ENCODE measurements at places on chromosomes 5 and 9.

DNA sequence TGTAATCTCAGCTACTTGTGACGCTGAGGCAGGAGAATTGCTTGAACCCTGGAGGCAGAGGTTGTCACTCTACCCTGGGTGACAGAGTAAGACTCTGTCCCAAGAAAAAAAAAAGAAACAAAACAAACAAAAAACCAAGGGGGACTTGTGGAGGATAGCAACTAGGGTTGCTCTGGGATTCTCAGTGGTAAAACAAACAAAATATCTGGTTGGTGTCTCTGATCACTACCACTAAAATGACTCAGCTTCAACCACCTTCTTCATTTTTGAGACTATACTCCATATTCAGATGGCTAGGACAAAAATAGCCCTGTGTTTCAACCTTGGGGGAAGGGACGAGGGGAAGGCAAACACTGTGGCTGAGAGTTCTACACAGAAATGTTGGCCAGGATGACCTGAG is 110.3 kb downstream of the ARRDC3 start:
- no peak for DNase-seq

- no peak for DNase-seq
Measured at GRCh38 chr5:176647843-176648473, 674 bp downstream of the TSPAN17 start.

GRCh38 chr9:92747459-92748232 is 17.0 kb downstream of the BICD2 start:
- DNase-seq = no peak

DNA sequence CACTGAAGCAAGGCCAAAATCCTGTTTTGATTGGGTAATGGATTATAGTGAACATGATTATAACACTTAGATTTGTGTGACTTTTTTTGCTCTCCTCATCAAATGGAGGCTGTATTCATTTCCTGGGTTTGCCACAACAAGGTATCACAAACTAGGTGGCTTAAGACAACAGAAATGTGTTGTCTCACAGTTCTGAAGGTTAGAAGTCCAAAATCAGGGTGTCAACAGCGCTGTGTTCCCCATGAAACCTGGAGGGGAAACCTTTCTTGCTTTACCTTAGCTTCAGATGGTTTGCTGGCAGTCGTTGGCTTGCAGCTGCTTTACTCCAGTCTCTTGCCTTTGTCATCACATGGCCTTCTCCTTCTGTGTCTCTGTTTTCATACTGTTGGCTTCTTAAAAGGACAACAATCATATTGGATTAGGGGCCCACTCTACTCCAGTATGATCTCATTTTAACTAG is 32.4 kb downstream of the CDC42SE2 start:
- no peak for DNase-seq

GRCh38 chr5:120605325-120606079 is 141.4 kb downstream of the PRR16 start:
- DNase-seq = no peak

GRCh38 chr9:503881-504852 is 289.5 kb downstream of the DOCK8 start:
- peak; percentile 77 for DNase-seq

DNA sequence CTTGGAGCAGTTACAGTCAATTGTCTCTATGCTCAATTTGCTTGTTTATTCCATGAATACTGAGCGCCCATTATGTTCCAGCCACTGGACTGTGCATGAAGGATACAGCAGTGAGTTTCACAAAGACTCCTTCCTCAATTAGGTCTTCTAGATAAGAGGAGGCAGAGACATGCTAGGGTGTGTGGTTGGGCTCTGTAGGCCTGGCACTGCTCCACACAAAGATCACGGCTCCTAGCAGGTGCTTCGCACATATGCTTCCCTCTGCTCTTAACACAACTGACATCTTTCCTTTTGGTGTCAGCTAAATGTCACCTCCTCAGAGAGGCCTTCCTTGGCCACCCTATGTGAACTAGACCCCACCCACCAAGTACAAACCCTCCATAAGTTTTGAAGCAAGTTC is 10.9 kb downstream of the IL12B start:
- DNase-seq = no peak

DNA sequence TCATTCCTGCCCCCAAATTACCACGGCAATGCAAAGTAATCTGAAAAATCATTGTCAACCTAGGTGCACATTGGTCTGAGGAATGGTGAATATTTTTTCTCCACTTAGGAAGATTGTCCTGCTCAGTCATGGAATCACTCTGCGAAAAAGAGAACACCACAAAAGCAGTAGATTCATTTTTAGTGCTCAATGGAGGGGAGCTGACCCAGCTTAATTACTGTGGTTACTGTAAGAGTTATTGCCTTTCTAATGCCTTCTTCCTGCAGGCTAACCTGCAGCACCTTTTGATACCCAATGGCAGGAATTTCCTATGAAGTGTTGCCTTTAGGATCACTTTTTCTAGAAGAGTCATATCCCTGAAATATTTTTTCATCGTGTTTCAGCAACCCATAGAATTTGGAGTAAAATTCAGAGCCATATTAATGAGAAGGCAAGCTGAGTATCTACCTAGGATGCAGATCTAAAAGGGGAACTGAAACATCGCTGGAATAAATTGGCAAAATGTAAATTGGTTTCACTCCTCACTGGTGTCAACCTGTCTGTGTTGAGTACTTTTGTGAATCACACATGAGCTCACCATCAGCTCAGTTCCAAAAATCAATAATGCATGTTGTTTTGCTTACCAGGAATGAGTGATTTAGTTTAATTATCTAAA is 464.5 kb downstream of the CSNK1G3 start:
- no peak for DNase-seq

DNA sequence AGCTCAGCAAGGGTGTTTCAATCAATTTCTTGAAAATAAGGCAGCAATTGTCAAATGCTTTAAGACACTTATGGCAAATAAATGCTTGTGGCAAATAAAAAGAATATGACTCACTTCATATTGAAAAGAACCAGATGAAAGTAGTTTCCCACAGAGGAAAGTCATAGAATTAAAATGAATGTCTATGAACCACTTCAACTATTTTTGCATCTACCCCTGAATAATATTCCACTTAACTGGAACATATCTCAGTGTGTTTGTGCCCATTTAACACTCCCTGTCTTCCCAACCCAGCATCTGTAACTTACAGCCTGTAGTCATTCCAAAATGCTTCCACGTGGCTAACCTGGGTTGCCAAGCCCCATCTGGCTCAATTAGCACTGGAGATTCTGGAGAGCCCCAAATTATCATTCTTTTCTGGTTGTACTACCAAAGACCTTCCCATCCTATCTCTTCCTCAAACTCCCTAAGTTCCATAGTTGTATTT is 84.7 kb downstream of the FEM1C start:
- no peak for DNase-seq

DNA sequence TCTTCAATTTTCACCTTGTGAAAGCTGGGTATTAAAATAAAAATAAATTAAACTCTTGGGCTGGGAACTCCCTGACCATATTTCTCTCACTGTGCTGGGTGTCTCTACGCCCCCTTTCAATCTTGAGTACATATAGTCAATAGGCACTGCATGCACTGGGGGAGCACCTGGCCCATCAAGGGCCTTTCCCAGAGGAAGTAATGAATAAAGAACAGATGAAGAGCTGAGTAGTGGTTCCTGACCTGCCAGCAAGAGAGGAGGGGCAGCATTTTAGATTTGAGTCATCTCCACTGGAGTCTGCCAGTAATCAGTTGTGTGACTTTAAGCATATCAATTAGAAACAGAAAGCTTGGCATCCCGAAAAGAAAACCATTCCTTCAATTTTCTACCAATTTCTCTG is 6.2 kb downstream of the MAPKAP1 start:
- no peak for DNase-seq

DNA sequence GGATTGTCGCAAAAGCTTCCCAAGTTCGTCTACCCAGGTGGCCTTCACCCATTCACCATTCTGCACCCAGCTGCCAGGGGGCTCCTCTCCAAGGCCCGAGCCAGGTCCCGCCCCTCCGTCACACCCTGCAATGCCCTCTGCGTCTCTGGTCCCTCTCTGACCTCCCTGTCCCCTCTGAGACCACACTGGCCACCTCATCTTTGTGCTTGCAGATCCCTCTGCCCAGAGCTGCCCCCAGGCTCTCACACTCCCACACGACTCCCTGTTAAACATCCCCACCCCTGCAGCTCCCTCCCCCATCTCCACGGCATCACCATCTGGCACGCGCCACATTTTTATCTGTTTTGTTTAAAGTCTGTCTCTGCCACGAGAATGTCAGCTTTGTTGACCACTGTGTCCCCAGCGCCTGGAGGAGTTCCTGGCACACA is 243.6 kb downstream of the PBX3 start:
- DNase-seq = peak; percentile 21

GRCh38 chr5:32574540-32575175 is 10.7 kb upstream of the SUB1 start:
- DNase-seq = no peak

GRCh38 chr9:97365634-97366033 is 46.3 kb upstream of the TDRD7 start:
- no peak for DNase-seq

GRCh38 chr9:122151267-122151828 is 8.2 kb downstream of the NDUFA8 start:
- no peak for DNase-seq

- DNase-seq = no peak
Measured at GRCh38 chr5:164540174-164540573, 1034.8 kb downstream of the MAT2B start.

- no peak for DNase-seq
Measured at GRCh38 chr9:124697326-124698200, 73.5 kb downstream of the NR6A1 start.

DNA sequence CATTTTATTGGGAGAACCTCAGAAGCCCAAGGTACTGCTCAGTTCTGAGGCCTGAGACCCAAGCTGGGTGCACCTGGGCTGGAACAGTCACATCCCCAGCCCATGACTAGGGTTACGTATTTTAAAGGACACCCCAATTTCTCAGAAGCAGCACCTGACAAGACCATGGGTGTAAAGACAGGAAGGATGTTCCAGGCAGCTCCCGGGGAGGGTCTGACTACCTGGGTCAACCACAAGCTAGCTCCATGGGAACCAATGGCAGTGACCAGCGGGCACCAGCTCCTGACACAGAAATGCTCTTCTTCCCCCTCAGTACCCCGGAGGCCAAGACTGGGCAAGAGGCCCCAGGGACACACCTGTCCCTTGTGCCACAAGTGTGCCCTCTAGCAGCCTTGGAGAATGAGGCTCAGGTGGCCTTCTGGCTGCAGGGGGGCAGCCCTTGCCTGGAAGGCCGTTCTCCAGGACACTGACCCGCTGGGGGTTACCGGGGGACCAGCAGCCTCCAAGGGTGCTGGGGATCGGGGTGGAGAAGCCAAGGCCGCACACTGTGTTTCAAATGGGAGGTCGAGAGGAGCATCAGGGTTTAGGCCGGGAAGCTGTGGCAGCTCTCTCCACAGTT is 52.6 kb downstream of the IPPK start:
- no peak for DNase-seq

- DNase-seq = no peak
Measured at GRCh38 chr5:37598733-37599132, 219.6 kb downstream of the WDR70 start.

DNA sequence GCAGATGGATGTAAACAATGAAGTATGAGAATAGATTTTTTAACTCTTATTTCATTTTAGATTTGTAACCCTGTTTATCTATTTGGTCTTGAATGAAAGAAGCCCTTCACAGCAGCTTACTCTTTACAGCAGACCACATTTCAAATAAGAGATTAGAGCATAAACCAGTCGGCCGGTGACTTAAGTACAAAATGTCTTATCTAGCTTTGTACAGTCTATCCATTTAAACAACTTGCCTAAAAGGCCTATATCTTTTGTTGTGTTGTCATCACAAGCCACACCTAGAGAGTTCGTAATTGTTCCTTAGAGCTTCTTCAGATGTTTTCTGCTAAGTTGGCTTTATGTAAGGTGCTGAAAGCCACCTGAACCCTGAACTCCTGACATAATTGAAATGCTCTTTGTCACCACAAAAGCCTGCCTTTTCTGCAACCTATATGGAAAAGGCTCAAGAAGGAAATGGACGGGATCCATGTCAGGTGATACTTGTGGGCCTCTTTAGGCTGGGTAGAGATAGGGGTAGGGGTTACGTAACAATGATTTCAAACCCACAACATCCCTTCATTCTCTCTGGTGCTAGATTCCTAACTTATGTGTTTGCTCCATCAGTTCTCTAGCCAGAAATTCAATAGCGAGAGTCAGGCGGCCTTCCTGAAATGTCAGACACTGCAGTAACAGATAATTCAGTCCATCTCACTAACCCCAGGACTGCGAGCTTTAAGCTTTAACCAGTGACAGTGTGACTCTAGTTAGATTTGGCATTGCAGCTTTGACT is 162.5 kb downstream of the CD180 start:
- DNase-seq = no peak

DNA sequence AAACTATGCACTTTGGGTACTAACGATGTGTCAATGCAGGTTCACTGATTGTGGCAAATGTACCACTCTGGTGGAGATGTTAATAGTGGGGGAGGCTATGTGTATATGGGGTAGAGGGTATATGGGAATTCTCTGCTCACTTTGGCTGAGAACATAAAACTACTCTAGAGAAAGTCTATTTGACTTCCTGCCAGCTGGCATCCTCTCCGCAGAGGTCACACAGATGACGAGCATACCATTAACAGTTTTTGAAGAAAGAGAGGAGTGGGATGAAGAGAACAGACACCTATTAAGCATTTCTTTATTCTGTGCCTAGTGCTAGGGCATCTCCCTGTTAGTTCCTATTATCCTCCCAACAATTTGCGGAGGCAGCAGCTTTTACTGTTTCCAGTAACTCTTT is 58.4 kb upstream of the TRIM32 start:
- no peak for DNase-seq

DNA sequence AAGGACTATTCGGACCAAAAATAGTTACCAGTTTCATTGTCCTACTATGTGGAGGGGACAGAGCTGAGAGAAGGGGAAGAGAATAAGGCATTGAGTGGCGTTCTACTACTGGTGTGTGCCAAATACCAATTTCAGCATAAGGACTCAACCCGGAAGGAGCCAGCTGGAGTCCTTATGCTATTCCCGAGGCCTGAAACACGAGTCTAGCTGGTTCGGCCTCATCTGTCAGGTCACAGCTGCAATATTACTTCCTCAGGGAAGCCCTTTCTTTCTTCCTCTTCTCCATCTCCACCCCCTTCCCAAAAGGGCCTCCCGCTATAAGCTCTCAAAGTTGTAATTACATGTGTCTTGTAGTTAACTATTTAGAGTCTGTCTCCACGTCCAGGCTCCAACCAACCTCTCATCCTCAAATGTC is 20.5 kb upstream of the FER start:
- no peak for DNase-seq
